T-helper 2 cell treated with Interferon-gamma antibody and Interleukin-4, amounts not matched to agents 100 ng/mL and 5 ng/mL, for 36 hours (primary cell): ENCODE measurements at places on chromosomes 16 and 17. TPM values are rescaled to one million over a fixed set of nuclear protein-coding genes. Genes with fewer than 3 reads are reported as not detected.

Gene SHPK
- 12.6 and 13.3 TPM in 2 replicates for total RNA-seq

Gene CTRL
- total RNA-seq = 9.6 and 11.9 TPM in 2 replicates

Gene ERBB2
- 4.4 TPM in 2 replicates for total RNA-seq

Gene CES3
- 7.9 and 10.9 TPM in 2 replicates for total RNA-seq

Gene TAC4
- total RNA-seq = not detected in 2 replicates

Gene RTN4RL1
- 0.61 and 0.64 TPM in 2 replicates for total RNA-seq

Gene B9D1
- total RNA-seq = 2.8 and 4.2 TPM in 2 replicates

Gene TOX3
- not detected in 2 replicates for total RNA-seq

Gene MYO15B
- total RNA-seq = 53.8 and 55.5 TPM in 2 replicates

Gene ICAM2
- total RNA-seq = 98.1 and 98.9 TPM in 2 replicates

Gene CX3CL1
- not detected in 2 replicates for total RNA-seq
